Activated T-cell treated with anti-CD3 and anti-CD28 coated beads, Interleukin-2, amount 50 U/mL, for 72 hours (primary cell): ENCODE measurements at places on chromosomes 3 and 15. TPM values are rescaled to one million over a fixed set of nuclear protein-coding genes. Genes with fewer than 3 reads are reported as not detected.

The MUSTN1 gene
- total RNA-seq: 1.3 TPM

The IL12A gene
- not detected for total RNA-seq

The LYZL4 gene
- not detected for total RNA-seq

The ARNT2 gene
- 0.07 TPM for total RNA-seq

The TM4SF1 gene
- not detected for total RNA-seq
